ENCODE measurements at places on chromosomes 7 and 10.

- DNase-seq = no peak
These were observed 12.0 kb upstream of the BMPER start for GRCh38 chr7:33893377-33893776.

- DNase-seq = no peak
These were observed 28.1 kb upstream of the NEUROD6 start for GRCh38 chr7:31368620-31369019.

DNA sequence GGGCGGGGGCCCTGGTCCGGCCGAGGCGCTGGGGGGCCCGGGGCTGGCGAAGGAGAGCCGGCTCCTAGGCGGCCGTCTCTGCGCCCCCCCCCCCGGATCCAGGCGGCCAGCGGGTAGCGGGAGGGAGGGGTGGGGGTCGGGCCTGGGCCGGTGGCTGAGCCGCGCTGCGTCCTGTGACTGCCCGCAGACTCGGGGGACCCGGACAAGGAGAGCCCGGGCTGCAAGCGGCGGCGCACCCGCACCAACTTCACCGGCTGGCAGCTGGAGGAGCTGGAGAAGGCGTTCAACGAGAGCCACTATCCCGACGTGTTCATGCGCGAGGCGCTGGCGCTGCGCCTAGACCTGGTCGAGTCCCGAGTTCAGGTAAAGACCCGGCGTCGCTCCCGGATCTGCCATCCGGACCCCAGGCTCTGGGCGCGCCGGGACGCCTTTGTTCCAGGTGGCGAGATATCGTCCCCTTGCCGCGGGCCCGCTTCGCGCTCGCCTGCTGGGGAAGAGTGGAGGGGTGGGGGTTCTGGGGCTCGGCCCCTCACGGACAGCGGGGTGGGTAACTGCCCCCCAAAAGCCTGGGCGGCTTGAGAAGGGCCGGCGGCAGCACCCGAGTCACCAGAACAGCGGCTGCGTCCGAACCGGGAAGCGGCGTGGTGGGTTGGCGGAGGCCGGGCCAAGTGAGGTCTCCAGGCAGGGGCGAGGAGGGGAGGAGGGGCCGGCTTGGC lies 819 bp downstream of the UNCX start:
- no peak for DNase-seq

DNA sequence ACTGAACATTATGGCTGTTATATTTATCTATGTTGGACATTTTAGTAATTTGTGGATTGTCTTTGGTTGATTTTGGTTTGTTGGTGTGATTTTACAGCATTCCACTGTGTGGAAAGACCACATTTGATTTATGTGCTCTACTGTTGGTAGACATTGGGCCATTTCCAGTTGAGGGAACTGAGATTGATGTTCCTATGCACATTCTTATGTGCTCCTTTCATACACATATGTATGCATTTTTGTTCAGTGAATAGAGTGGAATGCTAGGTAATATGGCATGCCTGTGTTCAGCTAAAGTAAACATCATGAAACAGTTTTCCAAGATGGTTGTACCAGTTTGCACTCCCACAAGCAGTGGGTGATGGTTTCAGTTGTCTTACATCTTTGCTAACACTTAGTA lies 15.1 kb downstream of the CACNB2 start:
- DNase-seq = no peak

DNA sequence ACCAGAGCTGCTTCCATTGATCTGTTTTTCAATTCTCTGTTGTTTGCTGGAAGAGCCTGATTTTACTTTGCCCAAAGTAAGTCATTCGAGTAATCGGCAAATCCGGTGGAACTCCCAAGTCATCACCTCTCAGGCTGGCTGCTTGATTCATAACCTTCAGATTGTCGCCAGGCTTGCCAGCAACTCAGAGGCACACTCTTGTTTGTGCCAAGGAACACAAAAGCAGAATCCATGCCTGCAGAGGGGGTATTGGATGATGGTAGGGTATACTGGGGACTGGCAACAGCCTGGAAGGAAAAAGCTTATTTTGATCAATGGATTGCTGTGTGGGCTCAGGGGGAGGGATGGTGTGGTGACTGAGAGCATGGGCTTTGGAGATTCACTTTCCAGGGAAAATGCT lies 542.4 kb downstream of the SORCS3 start:
- DNase-seq = no peak

DNA sequence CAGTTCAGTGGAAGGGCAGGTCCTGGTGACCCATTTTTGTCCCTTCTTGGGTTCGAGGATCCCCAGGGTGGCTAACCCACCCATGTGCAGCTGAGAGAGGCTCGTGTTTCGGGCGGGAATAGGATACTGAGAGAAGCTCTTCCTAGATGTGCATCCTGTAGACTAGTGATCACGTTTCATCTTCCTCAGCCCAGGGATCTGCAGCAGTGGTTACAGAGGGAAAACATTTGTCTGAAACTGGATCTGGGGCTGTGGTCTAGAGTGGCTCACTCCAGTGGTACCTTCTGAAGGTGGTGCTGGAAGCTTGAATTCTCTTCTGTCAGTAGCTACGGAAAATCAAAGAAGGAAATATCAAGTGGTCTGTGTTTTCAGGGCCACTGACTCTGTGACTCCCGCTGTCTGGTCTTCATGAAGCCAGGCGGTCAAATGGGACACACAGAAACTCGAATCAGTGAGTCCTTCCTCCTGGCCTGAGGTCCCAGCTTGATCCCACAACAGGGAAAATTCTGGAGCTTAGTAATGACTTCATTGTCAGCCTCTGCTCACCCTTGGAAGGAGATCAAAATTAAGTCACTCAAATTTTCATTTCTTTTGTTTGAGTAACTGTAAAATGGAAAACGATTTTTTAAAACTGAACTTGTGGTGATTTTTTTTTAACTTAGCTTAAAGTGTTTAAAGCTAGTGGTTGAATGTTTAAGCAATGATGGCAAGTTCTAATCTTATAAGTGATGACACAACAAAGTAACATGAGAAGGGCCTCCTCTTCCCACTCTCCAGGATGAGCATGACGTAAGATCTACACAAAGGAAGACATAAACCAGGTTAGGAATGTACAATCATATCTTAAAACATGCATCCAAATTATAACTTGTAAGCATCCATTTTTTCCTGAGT lies 469.3 kb upstream of the KLF6 start:
- no peak for DNase-seq

DNA sequence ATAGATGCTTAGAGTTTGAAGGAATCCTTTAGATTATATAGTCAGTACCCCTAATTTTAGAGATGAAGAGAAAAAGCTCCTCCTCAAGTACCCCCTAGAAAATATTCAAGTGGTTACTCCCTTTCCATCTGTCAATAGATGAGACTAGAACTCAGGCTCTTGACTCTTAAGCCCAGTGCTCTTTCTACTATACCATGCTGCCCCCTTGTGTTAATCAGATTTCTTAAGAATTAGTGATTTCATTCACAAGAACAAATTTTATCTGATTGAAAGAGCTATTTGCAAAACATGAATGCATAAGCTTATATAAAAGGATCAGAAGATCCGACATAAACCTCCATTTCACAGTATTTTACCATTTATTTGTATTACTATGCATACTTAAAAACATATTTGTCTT lies 179.3 kb downstream of the TFEC start:
- DNase-seq = peak; percentile 27

DNA sequence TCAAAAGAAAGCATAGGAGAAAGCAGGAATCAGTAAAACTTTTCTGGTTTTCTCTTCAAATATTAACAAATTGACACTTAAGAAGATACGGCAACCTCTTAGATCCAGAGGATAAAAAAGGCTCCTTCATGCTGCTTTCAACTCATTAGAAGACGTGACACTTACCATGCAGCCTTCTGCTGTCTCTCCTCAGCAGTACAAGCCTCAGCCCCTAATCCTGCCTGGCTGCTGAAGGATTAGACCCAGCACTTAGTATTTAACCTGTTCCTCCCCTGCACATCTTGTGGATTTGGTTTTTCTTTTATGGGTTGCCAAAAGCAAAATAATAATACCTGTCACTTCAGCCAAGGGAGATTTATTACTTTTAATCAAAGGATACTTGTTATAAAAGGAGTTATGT lies 108.4 kb downstream of the LYZL1 start:
- no peak for DNase-seq

GRCh38 chr7:80967917-80968297 lies 49.1 kb upstream of the SEMA3C start:
- DNase-seq = no peak

All from OCI-LY7 (cell line).